Mucosa of descending colon (tissue), 3 donors: ENCODE measurements at places on chromosomes 12 and 14. TPM values are rescaled to one million over a fixed set of nuclear protein-coding genes. Genes with fewer than 3 reads are reported as not detected.

GRCh38 chr12:131740626-131741025, 29.7 kb downstream of the SFSWAP start:
- DNase-seq, result no peak

GRCh38 chr14:98623788-98624415, 648.1 kb downstream of the BCL11B start:
- DNase-seq, result no peak

- DNase-seq, result no peak
Observed at GRCh38 chr12:123995023-123995748, 22.2 kb downstream of the ZNF664 start.

GRCh38 chr14:44029933-44030332, 477.1 kb downstream of the FSCB start:
- DNase-seq, result no peak

DNA sequence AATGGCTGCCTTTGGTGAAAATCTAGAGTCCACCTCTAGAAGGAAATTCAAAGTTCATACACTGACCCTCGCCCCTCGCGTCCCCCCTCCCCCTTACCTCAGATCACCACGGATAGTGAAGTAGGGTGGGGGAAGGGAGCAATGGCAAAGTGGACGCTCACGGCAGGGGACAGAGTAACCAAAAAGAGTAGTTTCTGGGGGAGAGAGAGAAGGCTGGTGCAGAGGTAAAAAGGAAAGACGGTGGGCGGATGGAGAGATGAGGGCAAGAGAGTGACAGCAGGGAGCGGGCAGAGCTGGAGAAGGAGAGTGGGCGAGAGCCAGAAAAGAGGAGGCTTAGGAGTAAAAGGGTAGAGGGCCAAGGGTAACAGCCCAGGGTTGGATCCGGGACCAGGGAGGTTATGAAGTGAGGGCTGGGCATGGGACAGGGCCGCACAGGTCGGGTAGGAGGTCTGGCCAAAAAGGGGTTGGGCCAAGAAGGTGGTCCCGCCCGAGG, 423 bp downstream of the ALDH6A1 start:
- no peak for DNase-seq

- no peak for DNase-seq
Observed at GRCh38 chr14:77529963-77530362, 31.3 kb upstream of the ISM2 start.

- DNase-seq, result no peak
Observed at GRCh38 chr12:116346741-116347140, 69.2 kb upstream of the MED13L start.

The AQP5 gene
- not detected for total RNA-seq

The ACVR1B gene
- total RNA-seq, result 77.3 TPM

The ANGEL1 gene
- total RNA-seq, result 17.1 TPM

The SPIC gene
- not detected for total RNA-seq
